ENCODE measurements at places on chromosomes 7 and 10.

DNA sequence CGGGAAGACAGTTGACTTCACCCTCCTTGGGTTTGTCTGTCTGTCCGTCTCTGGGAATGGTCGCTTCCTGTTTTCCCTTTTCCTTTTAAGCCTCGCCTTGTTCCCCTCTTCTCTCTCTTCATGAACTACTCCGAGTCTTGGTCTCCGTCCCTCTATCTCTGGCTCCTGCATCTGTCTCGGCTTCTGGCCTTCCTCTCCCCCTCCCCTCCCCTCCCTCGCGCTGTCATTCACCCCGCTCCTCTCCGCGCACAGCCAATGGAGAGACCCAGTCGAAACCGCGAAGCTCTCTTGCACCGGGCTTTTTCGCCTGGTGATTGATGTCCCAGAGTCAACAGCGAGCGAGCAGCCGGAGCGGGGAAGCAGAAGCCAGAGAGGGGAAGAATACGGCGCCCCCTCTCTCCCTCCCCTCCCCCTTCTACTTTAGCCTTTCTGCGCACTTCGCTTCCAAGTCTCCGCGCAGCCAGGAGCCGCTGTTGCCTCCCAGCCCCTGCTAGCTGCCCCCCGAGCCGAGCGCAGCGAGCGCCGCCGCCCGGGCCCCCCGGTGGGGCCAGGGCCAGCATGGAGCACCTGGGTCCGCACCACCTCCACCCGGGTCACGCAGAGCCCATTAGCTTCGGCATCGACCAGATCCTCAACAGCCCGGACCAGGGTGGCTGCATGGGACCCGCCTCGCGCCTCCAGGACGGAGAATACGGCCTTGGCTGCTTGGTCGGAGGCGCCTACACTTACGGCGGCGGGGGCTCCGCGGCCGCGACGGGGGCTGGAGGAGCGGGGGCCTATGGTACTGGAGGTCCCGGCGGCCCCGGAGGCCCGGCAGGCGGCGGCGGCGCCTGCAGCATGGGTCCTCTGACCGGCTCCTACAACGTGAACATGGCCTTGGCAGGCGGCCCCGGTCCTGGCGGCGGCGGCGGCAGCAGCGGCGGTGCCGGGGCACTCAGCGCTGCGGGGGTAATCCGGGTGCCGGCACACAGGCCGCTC is at the start of gene TLX1:
TLX1 (plus strand) TSS at position 317 of the 978 bp plus-strand sequence; CDS start at position 559, 242 bp downstream.
- DNase-seq = no peak

DNA sequence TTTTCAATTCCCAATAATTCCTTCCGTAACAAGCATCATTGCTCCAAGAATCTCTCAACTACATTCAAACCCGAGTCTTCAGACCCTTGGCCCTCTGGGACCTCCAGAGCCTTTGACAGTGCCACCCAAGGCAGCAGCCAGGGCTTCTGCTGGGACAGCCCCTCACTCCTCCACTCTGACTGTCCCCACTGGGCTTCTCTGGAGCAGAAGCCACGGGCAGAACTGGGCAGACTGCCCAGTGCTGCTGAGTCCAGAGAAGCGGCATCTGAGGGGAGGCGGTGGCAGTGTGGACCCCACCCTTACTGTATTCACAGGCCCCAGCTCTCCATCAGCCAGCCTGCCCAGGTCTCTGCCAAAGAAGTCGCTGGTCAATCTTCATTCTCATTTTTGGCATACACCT is 8.8 kb downstream of the CYREN start:
- no peak for DNase-seq

GRCh38 chr10:103855852-103856796 is 748 bp upstream of the SH3PXD2A start:
- DNase-seq = no peak

- peak; percentile 10 for DNase-seq
These were observed at the start of gene NT5C3A for GRCh38 chr7:33062023-33062781. TSS of gene NT5C3A (minus strand) at chr7:33062776. CDS start at chr7:33062705, 71 bp downstream.

- no peak for DNase-seq
These were observed 8.5 kb upstream of the GOT1 start for GRCh38 chr10:99438890-99439289.

- no peak for DNase-seq
These were observed 16.6 kb downstream of the GNAI1 start for GRCh38 chr7:80151274-80151665.

DNA sequence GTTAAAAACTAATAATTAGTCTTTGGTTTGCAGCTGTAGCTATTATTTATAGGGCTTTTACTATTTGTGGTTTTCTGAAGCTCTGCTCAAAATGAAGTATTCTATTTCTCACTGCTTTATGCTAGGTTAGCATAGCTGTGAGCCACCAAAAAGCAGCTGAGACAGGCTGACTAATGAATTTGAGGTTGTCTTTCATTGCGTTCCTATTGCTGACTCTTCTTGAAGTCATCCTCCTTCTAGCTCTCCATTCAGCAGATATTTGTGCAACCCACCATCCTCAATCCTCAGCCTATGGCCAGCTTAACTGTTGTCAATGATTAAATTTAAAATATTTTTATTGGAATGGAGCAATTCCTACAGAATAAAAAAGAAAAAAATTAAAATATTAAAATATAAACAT is 2.1 kb upstream of the RALA start:
- DNase-seq = no peak

DNA sequence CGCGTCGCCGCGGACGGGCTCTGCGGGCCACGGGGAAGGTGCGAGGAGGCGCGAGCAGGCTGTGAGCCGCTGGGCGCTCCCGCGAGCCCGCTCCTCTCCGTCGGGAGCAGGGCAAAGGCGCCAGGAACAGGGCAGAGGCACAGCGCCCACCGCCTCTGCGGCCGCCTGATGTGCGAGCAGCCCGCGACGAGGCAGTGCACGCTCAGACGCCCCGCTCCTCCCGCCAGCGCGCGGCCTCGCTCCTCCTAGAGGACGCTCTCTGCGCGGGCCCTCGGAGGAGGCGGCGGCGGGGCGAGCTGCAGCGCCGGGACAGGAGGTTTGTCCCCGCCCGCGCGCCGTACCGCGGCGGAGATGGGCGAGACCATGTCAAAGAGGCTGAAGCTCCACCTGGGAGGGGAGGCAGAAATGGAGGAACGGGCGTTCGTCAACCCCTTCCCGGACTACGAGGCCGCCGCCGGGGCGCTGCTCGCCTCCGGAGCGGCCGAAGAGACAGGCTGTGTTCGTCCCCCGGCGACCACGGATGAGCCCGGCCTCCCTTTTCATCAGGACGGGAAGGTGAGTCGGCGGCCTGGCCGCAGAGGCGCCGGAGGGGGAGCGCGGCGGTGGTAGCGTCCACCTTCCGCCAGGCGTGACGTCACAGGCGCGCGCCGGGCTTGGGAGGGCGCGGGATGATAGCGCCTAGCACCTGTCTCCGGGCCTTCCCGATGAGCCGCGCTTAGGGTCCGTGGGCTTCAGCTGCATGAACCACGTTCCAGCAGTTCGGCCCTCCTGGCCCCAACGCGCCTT is 731 bp downstream of the LANCL2 start:
- peak; percentile 97 for DNase-seq

- no peak for DNase-seq
These were observed 587 bp upstream of the CELF2 start for GRCh38 chr10:11017000-11017569.

DNA sequence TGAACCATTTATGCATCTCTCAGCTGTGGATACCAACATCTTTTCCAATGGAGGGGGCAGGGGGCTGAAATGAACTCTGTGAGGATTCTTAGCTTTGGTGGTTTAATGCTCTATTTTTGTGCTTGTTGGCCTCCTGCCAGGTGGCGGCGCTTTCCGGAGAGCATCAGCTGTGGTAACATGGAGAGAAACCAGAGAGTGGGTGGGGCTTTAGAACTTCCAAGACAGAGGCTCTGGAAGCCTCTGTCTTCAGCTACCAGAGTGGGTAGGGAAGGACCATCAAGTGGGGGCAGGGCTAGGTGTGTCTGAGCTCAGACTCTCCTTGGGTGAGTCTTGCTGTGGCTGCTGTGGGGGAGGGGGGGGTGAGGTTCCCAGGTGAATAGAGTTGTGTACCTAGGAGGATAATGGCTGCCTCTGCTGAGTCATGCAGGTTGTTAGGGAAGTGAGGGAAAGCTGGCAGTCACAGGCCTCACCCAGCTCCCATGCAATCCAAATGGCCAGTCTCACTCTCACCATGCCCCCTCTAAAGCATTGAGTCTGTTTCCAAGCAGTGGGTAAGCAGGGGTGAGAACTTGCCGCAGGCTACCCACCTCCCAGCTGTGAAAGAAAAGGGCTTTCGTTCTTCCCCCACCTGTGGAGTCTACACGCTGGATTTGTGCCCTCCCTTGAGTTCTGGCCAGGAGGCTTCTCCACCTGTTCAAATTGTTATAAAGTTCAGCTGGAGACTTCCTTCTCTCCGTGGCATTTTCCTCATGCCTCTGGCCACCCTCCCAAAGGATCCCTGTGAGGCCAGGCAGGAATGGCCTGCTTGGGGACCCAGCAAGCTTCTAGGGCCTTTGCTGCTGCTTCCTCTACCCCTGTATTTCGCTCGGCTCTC is 527.0 kb downstream of the NEBL start:
- no peak for DNase-seq

DNA sequence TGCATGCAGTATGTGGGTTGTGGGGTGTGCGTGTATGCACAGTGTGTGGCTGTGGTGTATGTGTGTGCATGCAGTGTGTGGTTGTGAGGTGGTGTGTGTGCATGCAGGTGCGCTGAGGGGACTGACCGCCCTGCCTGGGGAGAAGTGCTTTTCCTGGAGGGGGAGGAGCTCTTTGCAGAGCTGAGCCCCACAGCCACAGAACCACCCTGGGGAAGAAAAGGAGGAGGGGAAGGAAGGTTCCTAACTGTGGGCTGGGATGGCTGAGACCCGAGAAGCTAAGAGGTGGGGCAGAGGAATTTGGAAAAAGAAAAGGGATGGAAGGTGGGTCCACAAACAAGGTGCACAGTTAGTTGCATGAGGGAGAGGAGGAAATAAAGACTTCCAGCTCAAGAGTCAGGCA is at the start of gene TRPV5:
TRPV5 (minus strand) TSS at position 123 of the 400 bp plus-strand sequence. CDS start 287 bp downstream, outside the sequence.
- no peak for DNase-seq

Measured in stimulated activated CD8-positive, alpha-beta memory T cell treated with anti-CD3 and anti-CD28 coated beads, Interleukin-15, amount 100 ng/mL, for 24 hours (primary cell).